ENCODE measurements at places on chromosomes 11 and 22.
A peak's percentile ranks its signal among the peaks of the same experiment; 100 is the strongest.

GRCh38 chr22:18056161-18056666, 21.6 kb upstream of the PEX26 start:
- DNase-seq = peak; percentile 67

GRCh38 chr11:118410055-118410745, 8.8 kb downstream of the ATP5MG start:
- no peak for DNase-seq

- DNase-seq = no peak
These were observed 401.6 kb upstream of the CCDC90B start for GRCh38 chr11:83687787-83688186.

GRCh38 chr11:64285885-64286800, 495 bp downstream of the GPR137 start:
- peak; percentile 73 for DNase-seq
